ENCODE measurements at places on chromosomes 1 and 21.

DNA sequence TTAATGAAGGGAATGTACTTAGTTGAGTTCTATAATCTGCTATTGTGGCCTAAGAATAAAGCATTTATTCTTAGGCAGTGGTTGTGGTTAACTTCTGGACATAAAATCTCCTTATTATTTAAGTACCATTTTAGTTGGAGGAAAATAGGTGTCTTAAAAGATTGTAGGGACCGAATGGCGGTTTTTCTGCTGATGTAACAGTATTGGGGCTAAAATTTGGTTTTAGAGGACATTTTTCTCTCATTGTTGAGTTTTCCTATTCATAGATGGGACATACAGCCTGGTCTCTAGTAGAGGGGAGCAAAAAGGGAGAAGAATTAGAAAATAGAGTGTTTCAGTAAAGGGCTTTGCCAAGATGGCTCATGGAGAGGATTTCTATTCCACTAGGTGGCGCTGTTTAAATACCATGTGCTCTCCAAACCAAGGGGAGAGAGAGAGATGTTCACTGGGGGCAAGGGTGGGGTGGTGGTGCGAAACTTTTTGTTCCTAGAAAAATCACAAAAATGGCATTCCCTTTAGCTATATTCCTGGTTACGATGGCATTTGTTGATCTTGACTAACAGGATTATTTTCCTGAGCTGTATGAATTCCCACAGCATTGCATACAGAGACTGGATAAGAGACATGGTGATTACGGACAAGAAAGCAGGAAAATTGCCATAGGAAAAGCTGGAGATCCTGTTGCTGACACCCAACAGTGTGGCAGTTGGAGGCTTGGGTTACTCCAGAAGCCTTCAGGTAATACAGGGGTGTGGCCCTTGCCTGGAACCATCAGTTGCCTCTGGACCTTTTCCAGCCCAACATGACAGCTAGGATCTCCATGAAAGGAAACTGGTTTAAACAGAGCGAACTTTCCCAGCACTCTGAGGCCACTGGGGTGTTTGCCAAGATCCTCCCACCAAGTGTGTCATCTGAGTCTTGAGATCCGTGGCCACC is 18.2 kb upstream of the FCGR2A start:
- peak; percentile 38 for DNase-seq

GRCh38 chr1:55483523-55483922 is 268.4 kb upstream of the USP24 start:
- DNase-seq: no peak

DNA sequence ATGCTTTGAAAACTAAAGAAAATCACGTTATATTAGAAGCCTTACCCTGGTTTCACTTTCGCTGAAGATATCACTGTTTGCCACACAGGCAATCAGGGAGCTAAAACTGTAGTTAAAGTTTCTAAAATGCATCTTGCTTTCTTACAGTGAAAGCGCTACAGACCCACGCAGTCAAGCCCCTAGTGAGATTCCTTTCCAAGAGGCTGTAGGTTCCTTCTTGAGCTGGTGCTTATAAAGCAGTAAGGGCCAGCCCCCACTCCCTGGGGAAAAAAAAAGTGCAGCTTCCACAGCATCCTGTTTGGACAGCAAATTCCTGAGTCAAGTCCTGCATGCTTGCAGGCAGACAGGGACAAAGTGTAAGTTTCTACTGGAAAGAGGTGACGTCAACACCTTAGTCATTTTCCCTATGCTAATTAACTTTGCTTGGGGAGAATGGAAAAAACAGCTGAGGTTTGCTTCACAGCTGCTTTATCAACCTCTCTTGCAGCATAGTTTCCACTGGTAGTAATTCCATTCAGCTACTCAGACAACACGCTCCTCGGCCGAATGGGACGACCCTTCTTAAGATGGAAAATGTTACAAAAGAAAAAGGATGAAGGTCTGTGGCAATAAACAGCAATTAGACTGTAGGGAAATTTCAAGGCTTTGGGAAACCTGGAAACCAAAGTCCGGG is 14.7 kb upstream of the KCNE1 start:
- DNase-seq: no peak

GRCh38 chr1:14324248-14324630 is 274.2 kb upstream of the KAZN start:
- no peak for DNase-seq

- DNase-seq: no peak
These were observed 285.7 kb upstream of the PKN2 start for GRCh38 chr1:88398338-88398737.

DNA sequence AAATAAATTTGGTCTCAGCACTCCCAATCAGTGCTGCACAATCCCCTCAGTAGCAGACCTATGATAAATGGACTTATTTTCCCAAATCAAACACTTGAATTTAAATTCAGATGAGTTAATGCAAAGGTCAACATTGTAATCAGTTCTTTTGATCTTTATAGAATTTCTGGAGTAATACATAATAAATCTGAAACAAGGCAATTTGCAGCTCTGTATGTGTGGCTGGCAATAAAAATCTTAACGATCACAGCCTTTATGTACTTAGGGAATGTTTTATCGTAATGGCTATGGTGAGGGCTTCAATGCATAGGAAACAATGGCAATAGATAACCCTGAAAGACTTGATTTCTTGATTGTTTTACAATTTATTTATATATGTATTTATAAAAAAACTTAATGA is 91.4 kb downstream of the GPATCH2 start:
- DNase-seq: no peak

GRCh38 chr1:108505763-108506070 is 54.2 kb upstream of the EEIG2 start:
- no peak for DNase-seq

DNA sequence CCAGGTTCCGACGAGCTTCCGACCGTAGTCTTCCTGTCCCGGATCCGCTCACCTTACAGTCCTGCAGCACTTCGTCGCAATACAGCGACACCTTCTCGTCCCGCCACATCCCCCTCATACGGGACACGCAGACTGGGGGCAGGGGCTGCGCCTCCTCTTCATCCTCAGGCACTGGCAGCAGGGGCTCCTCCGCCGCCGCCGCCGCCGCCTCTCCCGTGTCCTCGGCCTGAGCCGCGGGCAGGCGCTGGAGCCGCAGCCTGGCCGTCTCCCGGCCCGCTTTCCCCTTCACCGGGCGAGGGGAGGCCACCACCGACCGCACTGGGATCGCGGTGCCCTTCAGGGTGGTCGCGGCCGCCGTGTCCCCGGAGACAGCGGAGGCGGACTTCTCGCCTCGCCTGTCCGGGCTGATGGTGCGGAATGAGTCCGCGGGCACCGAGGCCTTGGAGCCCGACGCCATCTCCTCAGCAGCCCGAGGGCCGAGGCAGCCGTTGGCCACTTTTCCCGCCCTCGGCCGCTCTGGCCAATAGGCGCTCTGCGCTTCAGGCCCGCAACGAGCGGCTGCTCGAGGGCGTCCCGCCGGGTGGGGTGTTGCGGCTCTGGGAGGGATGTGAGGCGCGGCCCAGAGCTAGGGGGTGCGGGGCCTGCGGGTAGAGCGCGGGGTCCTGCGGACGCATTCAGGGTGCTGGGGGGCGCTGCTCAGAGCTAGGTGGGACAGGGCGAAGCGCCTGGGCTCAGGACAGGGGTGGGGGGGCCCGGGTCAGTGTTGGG is at the start of gene SHCBP1L:
Gene SHCBP1L (minus strand): TSS at position 490 of the 768 bp plus-strand sequence. CDS start 33 bp downstream, at position 457.
- DNase-seq: no peak

- no peak for DNase-seq
These were observed 333.8 kb downstream of the HHAT start for GRCh38 chr1:210662291-210663050.

GRCh38 chr1:158163000-158163947 is 17.4 kb upstream of the CD1D start:
- no peak for DNase-seq

DNA sequence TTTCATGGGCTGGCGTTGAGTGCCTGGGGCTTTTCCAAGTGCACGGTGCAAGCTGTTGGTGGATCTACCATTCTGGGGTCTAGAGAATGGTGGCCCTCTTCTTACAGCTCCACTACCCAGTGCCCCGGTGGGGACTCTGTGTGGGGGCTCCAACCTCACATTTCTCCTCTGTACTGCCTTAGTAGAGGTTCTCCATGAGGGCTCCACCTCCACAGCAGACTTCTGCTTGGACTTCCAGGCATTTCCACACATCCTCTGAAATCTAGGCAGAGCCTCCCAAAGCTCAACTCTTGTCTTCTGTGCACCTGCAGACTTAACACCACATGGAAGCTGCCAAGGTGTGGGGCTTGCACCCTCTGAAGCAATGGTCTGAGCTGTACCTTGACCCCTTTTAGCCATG is 82.1 kb downstream of the CCDC18 start:
- no peak for DNase-seq

- DNase-seq: no peak
These were observed 51.4 kb downstream of the PTBP2 start for GRCh38 chr1:96772972-96773371.

DNA sequence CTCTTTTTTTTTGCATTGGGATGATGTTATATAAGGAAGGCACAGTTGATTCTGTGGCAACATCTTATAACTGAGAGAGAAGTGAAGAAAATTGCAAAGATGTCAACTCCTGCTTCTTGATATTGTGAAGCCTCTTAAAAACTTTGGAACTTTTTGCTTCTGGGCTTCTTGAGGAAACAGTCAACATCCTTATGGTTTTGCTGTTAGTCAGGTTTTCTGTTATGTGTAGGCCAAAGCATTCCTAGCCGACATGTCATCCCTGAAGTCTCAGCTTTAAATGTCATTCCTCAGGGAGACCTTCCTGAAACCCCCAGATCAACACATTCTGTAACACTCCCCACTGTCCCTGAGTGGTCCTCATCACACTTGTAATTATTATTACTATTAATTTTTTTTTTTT is 12.6 kb downstream of the FALEC start:
- DNase-seq: no peak

DNA sequence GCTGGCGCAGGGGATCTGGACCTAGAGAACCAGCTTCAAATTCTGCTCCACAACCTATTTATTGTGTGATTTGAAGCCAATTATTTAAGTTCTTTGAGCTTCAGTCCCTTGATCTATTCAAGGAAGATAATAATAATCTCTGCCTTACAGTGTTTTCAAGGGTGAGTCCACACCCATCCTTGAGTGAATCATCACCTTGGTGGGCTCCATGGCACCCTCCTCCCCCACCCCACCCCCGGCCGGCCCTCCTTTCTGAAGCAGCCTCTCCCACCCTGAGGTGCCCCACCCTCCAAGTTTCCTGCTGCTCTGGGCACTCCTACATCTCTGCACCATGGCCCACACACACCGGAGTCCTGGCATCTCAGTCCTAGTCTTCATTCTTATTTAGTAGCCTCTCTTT is 38.3 kb downstream of the TCP10L start:
- DNase-seq: no peak

DNA sequence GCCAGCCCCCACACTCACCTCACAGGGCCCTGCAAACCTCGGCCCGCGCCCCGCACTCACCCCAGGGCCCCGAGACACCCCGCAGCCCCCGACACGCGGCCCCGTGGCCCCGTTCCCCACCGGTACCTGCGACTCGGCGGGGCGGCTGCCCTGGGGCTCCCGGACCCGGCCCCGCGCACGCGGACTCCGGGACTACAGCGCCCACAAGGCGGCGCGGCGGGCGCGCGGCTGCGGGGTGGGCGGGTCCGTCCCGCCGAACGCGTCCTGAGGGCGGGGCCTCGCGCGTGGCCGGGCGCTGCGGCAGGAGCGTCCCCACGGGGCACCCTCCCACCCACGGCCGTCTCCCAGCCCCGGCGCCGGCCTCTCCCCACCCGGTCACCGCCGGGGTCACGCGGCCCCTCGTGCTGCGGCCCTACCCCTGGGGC is at the start of gene SLC19A1:
Gene SLC19A1 (minus strand): TSS at position 199 of the 425 bp plus-strand sequence. CDS start 4,481 bp downstream, outside the sequence.
- no peak for DNase-seq

Data from NCI-H2029 (cell line).